CD4-positive, alpha-beta T cell treated with Interleukin-17A for 4 hours (primary cell): ENCODE measurements at places on chromosomes 13 and 19.
A peak's percentile ranks its signal among the peaks of the same experiment; 100 is the strongest.

DNA sequence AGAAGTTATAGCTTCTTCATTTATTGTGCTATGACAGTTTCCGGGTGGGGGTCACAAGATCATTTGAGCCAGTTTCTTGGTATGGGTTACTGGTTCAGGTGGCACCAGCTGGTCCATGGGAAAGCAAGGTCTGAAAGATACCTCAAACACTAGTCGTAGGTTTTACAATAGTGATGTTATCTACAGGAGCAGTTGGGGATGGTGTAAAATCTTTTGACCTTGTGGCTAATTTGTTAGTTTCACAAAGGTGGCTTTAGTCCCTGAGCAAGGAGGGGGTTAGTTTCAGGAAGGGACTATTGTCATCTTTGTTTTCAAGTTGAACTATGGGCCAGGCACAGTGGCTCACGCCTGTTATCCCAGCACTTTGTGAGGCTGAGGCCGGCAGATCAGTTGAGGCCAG lies 24.6 kb downstream of the CHST8 start:
- DNase-seq: no peak

DNA sequence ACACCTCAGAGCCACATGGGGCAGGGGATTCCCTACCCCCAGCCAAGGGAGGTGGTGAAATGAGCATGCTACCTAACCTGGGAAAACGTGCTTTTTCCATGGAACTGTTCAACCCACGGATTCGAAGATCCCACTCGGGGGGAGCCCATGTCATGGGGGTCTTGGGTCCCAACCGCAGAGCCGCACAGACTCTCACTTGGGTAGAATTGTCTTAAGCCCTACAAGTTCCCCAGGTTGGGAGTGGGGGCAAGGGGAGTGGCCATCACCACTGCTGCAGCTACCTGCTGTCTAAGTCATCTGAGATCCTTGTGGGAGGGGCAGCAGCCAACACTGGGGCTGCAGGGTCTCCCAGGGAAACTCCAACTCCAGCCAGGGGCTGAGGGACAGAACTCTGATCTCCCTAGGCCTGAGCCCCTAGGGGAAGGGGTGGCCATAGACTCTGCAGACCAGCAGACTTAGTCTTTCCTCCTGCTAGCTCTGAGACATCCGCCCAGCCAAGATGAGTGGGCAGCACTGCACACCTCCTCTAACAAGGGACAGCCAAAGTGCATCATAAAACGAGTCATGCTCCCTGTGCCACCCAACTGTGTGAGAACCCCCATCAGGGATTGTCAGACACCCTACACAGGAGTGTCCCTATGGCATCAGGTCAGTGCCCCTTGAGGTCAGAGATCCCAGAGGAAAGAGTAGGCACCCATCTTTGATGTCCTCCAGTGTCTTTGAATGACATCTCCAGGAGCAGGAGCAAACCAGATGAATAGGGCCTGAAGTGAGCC lies 610.4 kb upstream of the SLITRK6 start:
- no peak for DNase-seq

DNA sequence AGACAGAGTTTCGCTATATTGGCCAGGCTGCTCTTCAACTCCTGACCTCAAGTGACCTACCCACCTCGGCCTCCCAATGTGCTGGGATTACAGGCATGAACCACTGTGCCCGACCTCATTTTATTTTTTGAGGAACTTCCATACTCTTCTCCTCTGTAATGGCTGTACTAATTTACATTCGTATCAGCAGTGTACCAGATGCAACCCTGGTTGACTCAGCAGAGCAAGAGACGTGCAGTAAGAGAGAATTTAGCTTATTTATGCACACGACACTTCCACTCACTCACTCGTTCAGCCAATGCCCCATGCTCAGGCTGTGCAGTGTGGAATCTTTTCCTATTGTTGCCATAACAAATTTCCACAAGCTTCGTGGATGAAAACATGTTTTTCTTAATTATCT lies 6.9 kb downstream of the KIR3DL3 start:
- DNase-seq: no peak

- DNase-seq: no peak
Observed at GRCh38 chr19:45008552-45008951, 7.3 kb downstream of the RELB start.

GRCh38 chr19:17909003-17909732 lies 23.6 kb upstream of the CCDC124 start:
- no peak for DNase-seq

- DNase-seq: no peak
Observed at GRCh38 chr13:75652726-75653125, 16.6 kb downstream of the LMO7 start.

DNA sequence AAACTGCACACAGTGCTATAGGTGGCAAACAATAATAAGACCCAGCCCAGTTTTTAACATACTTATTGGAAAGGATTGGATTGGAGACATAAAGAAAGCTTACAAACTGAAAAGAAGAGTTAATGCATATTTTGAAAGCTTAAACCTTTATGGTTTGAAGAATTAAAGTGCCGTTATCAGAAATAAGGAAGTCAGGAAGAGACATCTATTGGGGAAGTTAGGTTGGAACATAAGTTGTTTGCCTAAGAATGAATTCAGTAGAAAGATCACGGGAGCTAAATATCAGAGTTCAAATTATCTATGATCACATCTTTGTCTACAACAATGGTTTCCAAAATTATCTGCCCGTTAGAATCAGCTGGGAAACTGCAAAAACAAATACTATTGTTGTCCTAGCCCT lies 767.9 kb downstream of the PCDH9 start:
- DNase-seq: no peak

DNA sequence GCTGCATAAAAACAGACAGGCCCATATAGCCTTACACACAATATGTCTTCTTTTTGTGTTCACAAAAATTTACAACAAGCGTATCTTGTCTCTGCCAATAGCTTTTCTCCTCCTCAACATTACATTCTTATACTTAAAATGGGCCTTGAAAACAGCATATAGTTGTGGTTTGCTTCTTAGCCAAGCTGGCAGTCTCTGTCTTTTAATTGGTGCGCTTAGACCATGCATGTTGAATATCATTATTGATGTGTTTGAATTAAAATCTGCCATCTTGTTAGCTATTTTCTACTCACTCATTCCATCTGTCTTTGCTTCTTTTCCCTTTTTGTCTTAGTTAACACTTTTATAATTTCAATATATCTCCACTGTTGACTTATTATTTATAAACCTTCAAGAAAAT lies 76.4 kb downstream of the ING1 start:
- no peak for DNase-seq

DNA sequence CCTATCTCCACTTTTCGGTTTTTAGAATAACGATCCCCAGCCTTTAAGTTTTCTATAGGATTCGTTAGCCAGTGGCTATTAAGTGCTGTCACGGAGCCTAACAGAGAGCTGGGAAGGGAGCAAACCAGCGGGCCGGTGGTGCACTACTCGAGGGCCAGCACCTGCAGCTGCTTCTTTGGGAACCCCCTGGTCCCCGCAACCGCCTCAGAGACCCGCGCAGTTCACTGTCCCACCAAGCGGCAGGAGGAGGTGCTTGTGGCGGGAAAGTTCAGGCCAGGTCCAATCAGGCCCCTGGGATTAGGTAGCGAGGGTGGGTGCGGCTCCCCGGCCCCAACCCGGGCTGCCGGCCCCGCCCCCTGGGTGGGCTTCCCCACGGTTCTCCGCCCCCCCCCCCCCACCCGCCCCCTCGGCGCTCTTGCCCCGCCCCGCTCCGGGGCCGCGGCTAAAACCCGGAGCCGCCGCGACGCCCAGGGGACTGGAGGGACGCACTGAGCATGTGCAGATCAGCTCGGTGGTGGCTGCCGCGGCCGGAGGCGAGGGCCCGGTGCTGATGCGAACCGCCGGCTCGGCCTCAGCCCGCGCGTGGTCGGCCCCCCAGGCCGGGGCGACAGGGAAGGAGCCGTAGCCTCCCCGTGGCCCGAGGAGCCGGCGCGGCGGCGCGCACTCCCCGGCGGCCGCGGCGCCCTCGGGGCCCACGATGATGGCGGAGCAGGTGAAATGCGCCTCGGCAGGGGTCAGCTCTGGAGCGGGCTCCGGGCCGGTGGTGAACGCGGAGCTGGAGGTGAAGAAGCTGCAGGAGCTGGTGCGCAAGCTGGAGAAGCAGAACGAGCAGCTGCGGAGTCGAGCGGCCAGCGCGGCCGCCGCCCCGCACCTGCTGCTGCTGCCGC lies at the start of gene SLAIN1:
SLAIN1 (plus strand) TSS at position 471 of the 887 bp plus-strand sequence; CDS start at position 698, 227 bp downstream.
- peak; percentile 93 for DNase-seq

GRCh38 chr13:32852526-32852925 lies 163.7 kb upstream of the KL start:
- no peak for DNase-seq

GRCh38 chr13:113762538-113762937 lies 3.5 kb downstream of the TMEM255B start:
- no peak for DNase-seq

DNA sequence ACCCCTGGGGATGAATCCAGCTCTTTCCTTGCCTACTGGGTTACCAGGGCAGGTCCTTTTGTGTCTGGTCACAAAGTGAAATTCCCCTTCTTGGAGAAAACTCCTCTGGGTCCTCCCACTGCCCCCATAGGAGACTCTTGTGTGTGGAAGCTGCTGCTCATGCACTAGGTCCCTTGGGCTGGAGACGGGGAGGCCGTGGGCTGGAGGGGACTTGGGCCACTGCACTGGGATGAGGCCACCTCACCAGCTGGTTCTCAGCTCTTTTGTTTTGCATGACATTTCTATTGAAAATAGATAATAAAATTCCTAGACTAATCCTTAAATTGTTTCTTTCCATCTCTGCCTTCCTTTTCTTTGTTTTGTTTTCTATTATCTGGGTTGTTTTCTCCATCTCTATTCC lies 62.4 kb downstream of the TEX29 start:
- no peak for DNase-seq

GRCh38 chr13:84399320-84400085 lies 517.2 kb upstream of the SLITRK1 start:
- DNase-seq: no peak
